ENCODE measurements at places on chromosomes 11 and 22. TPM values are rescaled to one million over a fixed set of nuclear protein-coding genes. Genes with fewer than 3 reads are reported as not detected.

CRYBB3 gene
- not detected for total RNA-seq

DNA sequence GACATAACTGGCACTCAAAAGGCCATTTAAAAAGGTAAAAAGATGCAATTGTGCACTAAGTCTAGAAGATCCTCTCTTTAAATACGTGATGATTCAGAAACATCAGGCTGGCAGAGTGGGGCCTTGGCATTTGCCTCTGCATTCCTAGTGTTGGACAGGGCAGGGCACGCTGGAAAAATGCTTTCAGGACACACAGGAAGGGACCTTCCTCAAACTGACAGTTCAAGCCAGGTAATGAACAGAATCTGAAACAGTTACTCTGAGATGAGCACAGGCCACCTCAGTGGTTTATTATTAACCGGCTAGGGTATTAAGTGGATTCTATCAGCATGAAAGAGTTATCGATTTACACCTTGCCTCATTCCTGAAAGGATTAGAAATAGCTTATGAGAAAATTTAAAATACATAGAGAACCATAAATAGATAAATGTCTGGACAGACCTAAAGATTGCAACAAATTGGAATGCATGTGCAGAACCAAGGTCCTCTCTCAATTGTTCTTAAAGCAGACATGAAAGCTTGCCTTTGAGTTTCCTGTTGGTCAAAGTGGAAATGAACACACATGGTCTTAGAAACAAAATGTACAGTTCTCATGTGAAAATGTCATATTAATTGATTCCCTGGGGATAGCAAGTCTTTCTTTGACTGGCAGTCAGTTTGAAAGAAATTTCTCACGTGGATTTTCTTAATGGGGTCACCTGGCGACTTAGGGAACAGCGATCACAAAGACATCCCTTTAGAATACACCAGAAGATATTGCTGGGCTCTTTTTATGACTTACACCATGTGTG lies 21.5 kb upstream of the CSNK2A3 start:
- no peaks in the 10 kb centered on the region for H3K4me1 ChIP-seq
- no peak overlapping the region for H3K27ac ChIP-seq
- no peak for DNase-seq
- no peak overlapping the region for H3K4me3 ChIP-seq
- H3K27me3 ChIP-seq: peaks cover 9% of the 10 kb centered on the region

GRCh38 chr11:132154781-132155180 lies 784.4 kb downstream of the NTM start:
- no peaks in the 10 kb centered on the region for H3K4me1 ChIP-seq
- no peak overlapping the region for H3K4me3 ChIP-seq
- H3K36me3 ChIP-seq: no peaks in the 10 kb centered on the region
- no peak overlapping the region for H3K27ac ChIP-seq
- no peak for DNase-seq

OR2AG2 gene
- not detected for total RNA-seq

Data from cardiac muscle cell (in vitro differentiated cells and primary cell).